ENCODE measurements at places on chromosomes 6 and 20. TPM values are rescaled to one million over a fixed set of nuclear protein-coding genes. Genes with fewer than 3 reads are reported as not detected.

The ABHD16B gene
- total RNA-seq = not detected

The ACTL10 gene
- total RNA-seq = 0.36 TPM

The SRXN1 gene
- 13.8 TPM for total RNA-seq

GRCh38 chr6:139291813-139292619, at the start of gene TXLNB:
Gene TXLNB, minus strand, starts transcription at chr6:139291998. Its CDS starts 3,099 bp downstream, at chr6:139288899.
- DNase-seq = no peak

- DNase-seq = no peak
Measured at GRCh38 chr6:124530926-124531325, 431.3 kb upstream of the RNF217 start.

GRCh38 chr6:13273202-13273930, 55.0 kb downstream of the TBC1D7 start:
- no peak for DNase-seq

The FRK gene
- 8.6 TPM for total RNA-seq

DNA sequence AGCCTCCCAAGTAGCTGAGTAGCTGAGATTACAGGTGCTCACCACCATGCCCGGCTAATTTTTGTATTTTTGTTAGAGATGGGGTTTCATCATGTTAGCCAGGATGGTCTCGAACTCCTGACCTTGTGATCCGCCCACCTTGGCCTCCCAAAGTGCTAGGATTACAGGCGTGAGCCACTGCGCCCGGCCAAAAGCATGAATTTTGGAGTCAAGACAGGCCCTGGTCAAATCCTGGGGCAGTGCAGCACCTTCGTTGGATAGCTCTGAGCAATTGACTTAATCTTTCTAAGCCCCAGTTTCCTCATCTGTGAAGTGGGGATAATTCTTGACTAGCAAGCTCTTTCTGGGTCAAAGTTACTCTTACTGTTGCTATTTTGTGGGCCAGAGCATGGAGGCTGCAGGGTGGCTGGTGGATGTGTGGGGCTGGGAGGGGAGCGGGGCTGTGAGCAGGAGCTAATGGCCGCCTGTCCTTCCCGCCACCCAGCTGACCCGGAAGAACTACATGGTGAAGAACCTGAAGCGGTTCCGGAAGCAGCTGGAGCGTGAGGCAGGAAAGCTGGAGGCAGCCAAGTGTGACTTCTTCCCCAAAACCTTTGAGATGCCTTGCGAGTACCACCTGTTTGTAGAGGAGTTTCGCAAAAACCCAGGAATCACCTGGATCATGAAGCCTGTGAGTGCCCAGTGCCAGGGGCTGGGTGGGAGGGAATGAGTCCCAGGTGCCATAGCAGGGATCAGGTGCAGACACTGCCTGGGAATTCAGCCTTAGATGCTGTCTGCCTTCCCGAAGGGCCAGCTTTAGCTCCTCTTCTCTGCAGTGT, 39.0 kb downstream of the TTLL9 start:
- no peak for DNase-seq

DNA sequence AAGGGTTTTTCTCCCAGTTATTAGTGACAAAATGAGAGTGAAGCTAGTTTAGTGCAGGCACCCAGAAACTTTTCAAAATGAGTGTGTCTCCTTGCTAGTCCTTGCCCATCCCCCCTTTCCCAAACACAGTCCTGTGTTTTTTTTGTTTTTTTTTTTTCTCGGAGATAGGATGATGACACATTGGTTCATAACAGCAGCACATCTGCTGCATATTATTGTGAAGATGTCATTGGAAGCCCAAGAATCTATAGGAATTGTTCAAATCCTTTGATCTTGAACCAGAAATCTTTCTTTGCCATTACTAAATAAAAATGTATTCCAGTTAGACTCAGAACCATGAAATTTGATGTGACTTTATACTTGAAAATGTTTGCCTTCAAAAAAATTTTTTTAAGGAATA, 162.4 kb downstream of the FRK start:
- DNase-seq = no peak

The PNPLA1 gene
- total RNA-seq = not detected

GRCh38 chr20:20318365-20319161, 49.3 kb upstream of the INSM1 start:
- no peak for DNase-seq

DNA sequence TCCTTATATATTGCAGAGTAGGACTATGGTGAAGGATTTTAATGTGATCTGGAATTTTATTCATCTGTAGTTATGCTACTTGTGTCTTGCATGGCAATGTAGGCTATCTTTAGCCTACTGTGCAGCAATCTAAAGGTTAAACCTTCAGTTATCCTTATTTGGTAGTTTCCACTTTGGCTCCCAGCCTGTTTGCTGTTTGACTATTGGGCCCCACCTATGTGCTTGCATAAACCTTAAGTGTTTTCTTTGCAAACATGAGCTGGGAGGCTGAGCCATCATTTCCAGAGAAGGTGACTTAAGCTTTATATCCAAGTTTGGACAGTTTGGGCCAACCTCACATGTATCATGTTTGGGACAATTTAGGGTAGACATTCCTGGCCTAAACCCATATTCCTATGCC, 537.5 kb downstream of the BTBD3 start:
- DNase-seq = no peak

The HSPA12B gene
- not detected for total RNA-seq

DNA sequence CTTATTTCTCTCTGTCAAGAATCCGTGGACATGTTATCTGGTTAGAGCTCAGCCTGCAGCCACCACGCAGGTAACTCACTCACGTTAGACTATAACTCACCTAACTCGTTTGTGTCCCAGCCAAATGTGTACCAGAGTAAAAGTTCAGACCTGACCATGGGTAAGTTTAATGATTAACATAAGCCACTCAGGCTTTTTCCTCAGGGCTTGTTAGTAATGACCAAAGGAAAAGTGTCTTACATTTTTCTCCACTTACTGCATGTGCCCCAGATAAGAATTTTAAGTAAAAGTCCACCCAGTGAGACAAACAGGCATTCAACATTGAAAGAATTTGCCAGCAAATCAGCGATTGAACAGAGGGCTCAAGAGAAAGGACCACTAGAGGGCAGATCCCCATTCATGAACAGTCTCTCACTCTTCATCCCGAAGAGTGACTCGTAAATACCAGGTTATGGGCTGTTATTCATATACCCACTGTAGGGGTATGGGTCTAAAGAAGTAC, at the start of gene PKHD1:
TSS of gene PKHD1 (minus strand) at position 116 of the 502 bp plus-strand sequence. CDS start 2,680 bp downstream, outside the sequence.
- DNase-seq = no peak

DNA sequence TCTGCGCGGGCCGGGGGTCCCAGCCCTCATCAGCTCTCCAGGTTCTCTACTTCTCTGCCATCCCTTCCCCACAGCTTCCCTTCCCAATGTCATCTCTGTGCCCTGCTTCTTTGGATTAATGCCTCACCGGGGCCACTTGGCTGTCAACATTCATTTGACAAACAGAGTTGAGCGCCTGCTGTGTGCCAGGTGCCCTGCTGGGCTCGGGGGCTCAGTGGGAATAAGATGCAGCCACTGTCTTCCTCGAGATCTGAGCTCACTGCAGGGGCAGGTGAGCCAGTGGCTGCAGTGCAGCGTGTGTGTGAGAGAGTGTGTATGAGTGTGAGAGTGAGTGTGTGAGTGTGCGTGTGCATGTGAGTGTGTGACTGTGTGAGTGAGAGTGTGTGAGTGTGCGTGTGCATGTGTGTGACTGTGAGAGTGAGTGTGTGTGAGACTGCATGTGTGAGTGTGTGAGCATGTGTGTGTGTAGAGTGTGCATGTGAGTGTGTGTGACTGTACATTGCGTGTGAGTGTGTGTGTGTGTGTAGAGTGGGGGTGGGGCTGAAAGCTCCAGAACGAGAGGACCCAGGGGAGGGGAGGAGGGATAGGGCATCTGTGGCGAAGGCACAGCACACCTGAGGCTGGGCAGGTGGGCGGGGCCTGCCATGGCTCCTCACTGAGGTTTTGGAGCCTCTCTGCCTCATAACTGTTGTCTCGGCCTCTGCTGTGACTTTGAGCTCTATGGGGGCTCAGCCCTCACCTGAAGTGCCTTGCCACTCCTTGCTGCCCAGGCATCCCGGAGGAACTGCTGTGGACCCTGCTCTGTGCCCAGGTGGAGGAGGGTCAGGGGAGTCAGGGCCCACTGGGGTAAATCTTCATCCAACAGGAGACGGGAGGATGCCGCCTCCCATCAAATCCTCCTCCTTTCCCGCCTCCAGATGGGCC, 36.5 kb upstream of the PHACTR3 start:
- DNase-seq = no peak

- DNase-seq = no peak
Measured at GRCh38 chr20:10611357-10611756, 62.4 kb downstream of the JAG1 start.

GRCh38 chr6:30211899-30212298, 1.3 kb downstream of the TRIM26 start:
- DNase-seq = no peak

All from progenitor cell of endocrine pancreas (in vitro differentiated cells).